Amygdala (tissue), 56 donors: ENCODE measurements at places on chromosomes 7 and 10.

DNA sequence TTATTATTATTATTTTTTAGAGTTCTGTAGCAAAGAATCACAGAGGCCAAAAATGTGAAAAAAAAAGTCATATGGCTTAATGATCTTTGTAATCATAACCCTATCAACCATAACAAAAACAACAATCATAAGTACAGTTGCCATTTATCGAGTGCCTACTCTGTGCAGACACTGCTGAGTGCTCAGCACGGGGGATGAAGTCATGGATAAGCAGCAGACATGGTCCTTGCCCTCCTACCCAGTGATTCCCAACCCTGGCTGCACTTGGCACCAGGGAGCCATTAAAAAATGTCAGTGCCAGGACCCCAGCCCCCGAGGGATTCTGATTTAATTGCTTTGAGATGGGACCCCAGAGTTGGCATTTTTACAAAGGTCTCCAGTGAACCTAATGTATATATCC is 38.2 kb downstream of the ENTPD1 start:
- no peak for DNase-seq

- DNase-seq = no peak
These were observed 56.7 kb upstream of the SDK1 start for GRCh38 chr7:3244241-3244814.

DNA sequence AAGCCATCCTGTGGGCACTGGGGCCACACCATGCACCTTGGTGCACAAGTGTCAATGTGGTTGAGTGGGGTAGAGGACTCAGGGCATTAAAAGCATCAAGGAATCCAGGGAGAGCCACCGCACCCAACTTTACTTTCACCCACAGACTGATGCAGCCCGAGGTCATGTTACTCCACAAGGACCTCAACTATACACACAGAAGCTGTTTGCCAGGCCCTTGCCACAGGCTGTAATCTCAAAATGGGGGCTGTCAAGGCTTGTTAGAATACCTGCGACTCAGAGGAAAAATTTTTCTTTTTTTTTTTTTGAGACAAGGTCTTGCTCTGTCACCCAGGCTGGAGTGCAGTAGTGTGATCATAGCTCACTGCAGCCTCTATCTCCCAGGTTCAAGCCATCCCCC is 26.5 kb upstream of the KCTD7 start:
- no peak for DNase-seq

- peak; percentile 26 for DNase-seq
These were observed 83.8 kb upstream of the GPR26 start for GRCh38 chr10:123582084-123582989.

GRCh38 chr10:34547291-34547690 is 267.8 kb downstream of the PARD3 start:
- DNase-seq = no peak

- no peak for DNase-seq
These were observed 4.6 kb downstream of the GIGYF1 start for GRCh38 chr7:100689230-100690135.

DNA sequence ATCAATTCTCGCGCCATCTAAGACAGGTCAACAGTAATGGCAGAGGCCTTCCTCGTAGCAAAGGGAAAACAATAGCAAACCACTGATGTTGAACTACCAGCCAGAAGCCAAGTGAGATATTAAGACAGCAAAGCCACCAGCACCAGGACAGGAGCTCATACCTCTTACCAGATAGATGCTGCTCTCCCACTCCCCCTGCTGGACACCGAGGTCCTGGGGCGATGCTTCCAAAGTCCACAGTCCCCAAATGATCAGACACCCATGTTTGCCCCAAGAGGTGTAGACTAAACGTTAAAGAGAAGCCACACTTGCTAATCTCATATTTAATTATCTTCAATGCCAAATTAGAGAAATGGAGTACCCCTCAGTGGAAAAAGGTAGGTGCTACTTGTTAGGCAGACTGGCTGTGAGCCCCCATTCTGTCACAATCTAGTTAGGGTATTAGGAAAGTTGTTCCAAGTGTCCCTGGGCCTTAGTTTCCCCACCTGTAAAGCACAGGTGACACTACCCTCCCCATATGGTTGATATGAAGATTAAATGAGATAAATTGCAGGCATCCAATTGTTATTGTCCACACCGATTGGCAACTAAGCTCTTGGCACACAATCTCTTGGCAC is 39.9 kb downstream of the TOMM7 start:
- no peak for DNase-seq

DNA sequence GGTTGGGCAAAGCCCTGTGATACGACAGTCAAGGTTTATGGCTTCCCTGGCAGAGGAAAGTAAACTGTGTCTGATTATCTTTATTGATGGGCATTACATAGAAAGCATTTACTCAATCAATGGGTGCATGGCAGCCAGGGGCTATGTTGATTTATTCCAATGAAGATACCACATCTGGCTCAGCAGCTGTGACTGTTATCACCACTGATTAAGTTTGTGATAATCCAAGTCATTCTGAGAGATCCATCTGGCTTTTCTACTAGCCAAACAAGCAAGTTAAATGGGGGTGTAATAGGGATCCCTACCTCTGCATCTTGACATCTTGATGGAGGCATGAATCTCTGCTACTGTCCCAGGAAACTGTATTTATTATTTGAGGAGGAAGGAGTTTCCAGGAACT is 86.7 kb downstream of the KLF6 start:
- DNase-seq = no peak

- DNase-seq = no peak
These were observed 106.1 kb upstream of the BTBD16 start for GRCh38 chr10:122164815-122165483.

GRCh38 chr7:47568547-47568946 is 13.4 kb downstream of the TNS3 start:
- DNase-seq = peak; percentile 48

DNA sequence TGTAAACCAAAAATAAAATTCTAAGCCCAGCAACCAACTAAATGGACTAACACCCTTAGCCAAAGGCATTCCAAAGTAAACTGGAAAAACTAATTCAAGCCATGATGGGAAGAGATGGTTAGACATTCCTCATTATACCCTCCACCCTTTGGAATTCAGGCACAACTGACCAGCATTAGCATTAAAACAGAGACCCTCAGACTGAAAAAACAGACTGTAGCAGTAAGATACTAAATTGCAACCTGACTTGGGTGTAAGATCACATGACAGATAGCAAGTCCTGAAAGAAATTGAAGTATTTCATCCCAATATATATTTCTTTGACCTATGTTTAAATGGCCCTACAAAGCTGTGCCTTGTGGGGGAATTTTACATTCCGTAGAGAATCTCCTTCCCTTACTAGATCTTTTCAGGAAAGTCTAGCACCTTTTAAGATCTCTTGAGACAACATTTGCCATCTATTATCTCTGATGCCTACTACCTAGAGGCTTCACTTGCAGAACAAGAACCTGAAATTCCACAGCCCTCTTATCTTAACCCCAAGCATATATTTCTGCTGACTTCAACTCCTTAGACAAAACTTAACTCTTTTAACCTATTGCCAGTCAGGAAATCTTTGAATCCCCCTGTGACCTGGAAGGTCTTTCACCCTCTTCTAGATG is 750.2 kb upstream of the IGFBP3 start:
- no peak for DNase-seq

GRCh38 chr10:4234661-4235060 is 449.7 kb upstream of the KLF6 start:
- no peak for DNase-seq

DNA sequence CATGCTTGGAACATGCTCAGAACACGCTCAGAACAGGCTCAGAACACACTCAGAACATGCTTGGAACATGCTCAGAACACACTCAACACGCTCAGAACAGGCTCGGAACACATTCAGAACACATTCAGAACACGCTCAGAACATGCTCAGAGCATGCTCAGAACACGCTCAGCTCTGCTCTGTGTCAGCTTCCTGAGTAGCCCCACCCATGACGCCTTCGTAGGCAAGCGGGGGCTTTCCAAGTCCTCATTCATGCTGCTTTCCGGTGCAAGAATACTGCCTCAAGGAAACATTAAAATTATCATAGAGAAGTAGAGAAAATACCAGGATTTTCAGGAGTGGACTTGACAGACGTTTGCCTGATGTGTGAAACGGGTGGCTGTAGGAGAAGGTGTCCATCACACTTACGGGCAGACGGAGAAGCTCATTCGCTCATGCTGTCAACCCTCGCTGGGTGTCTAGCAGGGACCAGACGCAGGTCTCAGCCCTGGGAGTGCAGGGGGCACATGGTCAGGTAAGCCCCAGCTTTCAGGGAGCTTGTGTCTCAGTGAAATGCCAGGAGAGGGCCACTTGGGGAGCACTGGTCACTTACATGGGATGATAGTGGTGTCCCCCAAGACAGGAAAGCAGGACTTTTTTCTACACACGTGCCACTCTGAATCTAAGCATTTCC is 24.7 kb downstream of the EN2 start:
- DNase-seq = no peak

- peak; percentile 10 for DNase-seq
These were observed 9.3 kb downstream of the RPP38 start for GRCh38 chr10:15106352-15107013.

- DNase-seq = no peak
These were observed 12.2 kb downstream of the PLAC9 start for GRCh38 chr10:80144696-80145131.

- no peak for DNase-seq
These were observed 14.5 kb upstream of the ZNF273 start for GRCh38 chr7:64888561-64888900.

GRCh38 chr10:17143055-17143690 is 13.6 kb upstream of the CUBN start:
- no peak for DNase-seq

DNA sequence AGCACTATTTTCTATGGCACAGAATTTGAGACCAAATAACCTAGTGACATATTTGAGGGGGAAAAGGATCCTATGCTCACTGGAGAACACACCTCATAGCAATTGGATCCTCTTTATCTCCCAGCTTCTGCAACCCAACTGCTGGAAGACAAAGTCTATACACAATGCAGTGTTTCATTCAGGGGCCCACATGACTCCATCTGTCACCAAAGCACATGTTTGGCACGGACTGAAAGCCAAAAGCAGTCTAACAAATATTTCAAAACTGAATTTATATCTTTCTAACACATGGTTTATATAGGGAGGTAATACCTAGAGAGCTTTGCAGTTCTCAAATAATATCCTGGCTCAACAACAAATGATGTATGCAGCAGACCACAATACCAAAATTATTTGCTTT is 39.2 kb downstream of the ADAM12 start:
- no peak for DNase-seq

DNA sequence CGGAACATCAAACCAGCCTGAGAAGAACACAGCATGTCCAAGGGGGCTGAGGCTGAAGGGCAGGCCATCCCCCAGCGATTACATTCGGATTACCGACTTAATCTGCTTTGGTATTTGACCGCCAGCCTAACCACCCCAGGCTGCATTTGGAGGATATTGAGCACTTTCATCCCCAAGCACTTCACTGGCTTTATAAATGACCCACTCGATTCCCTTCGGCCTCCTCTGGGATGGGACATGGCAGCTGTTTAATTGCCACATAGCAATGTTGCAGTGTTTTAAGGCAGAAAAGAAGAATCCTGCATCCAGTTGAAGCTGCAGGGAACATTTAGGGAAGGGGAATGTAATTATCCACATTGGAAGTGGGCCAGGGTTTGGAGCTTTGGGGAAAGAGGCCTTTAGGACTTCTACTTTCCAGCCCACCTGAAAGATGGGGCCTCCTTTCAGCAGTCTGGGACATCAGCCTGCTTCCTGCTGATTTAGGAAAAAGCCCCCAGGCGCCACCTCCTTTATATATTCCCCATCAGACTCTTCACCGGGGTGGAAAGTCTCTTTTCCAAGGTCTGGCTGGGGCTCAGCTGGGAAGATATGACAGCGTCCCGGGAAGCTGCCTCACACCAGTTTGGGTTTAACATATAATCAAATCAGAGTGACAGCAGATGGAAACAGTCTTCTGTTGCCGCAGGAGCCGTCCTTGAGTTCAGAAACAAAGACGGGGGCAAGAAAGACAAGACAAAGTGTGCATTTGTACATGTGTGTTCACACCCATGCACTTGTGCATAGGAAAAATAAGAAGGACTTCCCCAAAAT is 9.2 kb downstream of the DPCD start:
- DNase-seq = no peak

- DNase-seq = no peak
These were observed 112.8 kb downstream of the PTEN start for GRCh38 chr10:87976101-87976743.

- no peak for DNase-seq
These were observed 139.4 kb downstream of the HIBADH start for GRCh38 chr7:27523321-27523720.

DNA sequence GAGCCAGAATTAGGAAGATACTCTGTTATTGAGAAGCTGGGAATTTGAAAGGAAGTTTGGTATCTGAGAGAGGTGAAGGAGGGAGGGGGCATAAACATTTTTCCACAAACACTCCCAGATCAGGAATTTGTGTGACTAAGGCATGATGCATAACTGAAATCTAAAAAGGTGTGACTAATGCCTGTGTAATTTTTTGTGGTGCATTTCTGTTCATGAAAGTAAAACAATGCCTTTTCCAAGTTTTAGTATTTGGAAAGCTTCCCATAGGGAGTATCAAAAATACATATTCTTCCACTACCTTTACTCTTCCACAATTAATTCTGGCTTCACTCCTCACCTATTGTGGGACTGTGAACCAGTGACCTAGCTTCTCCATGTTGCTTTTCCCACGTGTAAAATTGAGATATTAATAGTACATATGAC is 56.4 kb upstream of the CAV2 start:
- DNase-seq = no peak

DNA sequence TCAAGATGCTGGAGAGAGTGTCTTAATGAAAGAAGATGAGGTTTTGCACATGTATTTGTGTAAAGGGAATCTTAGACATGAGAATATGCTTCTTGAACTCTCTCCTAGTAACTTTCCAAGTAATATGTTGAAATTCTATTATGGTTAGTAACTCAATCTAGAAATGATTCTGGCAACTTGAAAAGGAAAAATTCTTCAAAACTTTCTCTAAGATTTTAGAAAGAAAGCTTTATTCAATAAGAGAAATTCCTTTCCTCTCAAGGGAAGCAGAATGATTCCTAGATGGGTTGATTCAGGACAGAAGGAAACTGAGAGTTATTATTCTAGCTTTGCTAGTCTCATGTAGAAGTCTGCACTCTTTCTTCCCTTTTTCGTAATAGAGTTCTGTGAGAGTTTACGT is 364.3 kb upstream of the PLXDC2 start:
- DNase-seq = no peak
